AG08396 (cell line): ENCODE measurements at places on chromosomes 12 and 14.

DNA sequence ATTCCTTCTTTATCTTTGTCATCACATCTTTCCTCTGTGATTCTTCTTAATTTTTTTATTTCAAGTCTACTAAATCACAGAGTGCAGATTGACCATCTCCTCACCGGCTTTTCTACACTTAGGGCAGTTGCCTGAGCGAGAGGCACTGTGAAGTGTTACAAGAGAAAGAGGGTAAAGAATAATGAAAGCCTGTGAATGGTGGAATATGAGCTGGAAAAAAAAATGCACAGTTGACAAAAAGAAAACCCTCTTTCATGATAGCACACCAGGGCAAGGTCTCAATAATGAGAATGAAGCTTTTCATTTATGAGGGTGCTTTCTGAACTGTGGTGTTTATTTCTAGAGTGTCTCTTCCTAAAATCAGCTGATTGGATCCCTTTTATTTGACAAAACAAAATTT is 106.2 kb upstream of the PDE3A start:
- DNase-seq: no peak

- DNase-seq: no peak
These were observed 12.0 kb upstream of the PIP4K2C start for GRCh38 chr12:57579011-57579410.

DNA sequence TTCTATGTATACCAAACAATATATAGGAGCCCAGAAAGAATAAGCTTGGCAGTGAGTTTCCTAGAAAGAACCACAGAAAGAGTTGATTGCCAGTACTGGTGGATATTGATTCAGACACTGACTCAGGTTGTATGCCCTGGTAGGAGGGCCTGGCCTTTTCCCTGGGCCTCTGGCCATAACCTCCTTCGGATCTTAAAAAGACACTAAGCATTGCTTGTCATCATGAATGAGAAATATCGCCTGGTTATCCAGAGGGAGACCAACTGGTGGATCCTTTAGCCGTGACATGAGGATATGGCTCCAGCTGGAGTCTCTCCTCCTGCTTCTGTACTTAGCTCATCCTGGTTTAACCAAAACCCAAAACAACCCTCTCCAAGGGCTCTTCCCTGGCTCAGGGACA is 231.5 kb downstream of the MSRB3 start:
- no peak for DNase-seq

- DNase-seq: no peak
These were observed 23.5 kb downstream of the ATP5MC2 start for GRCh38 chr12:53652366-53652765.

DNA sequence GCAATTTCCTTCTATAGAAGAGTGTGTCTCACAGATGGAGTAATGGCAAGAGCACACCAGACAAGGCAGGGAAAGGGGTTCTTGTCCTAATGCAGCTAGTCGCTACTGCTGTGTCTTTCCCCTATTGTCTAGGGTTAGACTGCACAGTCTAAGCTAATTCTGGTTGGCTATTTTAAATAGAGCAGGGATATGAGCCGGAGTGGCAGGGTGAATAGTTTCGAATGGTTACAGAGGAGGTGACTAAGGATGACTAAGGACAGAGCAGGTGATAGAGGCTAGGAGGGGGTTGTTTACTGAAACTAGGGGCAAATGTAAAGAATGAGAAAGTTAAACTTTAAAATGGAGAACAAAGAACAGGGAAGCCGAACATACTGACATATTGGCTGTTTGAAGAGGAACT is 25.6 kb upstream of the CPNE8 start:
- DNase-seq: no peak

DNA sequence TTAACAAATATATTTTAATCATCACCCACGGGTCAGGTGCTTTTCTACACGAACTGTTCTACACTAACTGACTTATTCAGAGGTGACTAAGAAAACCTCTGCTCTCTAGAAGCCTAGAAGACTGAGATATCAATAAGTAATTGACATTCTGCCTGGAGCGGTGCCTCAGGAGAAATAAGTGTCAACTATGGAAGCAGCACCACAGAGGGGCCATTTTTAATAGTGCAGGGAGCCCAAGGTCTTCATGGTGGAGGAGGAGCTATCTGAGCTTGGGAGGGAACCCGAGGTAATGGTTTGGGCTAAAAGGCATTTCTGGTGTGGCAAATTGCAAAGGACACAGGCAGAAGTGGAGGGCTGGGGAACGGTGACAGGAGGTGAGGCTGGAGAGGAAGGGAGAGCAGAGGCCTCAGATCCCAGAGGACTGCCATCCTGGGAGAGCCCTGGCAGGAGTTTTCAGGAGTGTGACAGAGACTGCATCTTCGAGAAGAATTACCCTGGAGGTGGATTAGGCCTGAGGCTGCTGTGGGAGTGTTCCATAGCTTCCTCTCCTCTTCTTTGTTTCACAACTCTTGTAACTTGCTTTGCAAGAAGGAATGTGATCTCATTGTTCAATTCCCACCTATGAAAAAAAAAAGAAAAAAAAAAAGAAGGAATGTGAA is 123.1 kb downstream of the NPAS3 start:
- DNase-seq: no peak

DNA sequence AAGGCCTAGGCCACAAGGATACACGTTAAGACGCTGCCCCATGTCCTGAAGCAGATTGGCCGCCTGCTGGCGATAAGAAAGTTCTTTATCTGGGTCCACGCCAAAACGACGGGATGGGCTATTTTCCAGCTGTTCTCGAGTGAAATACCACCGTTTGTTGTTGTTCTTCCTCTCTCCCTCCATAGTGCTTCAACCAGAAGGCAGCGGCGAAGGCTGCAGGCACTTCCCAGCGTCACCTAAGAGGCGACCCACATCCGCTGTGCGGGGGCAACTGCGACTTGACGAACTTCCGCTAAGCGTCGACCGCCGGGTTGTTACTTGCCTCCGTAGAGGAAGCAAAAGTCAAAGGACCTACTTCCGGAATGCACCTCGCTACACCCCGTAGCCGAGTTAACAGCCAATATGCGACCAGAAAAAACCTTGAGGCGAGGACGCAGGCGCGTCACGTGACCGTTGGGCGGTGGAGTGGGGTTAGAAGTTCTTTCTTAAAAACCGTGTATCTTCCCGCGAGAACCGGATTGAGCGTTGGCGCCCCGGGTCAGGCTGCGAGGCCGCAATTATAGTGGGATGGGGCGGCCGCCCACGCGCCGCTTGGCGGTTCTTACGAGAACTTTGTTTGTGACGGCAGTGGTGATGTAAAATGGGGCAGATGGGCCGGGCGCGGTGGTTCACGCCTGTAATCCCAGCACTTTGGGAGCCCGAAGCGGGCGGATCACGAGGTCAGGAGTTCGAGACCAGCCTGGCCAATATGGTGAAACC is at the start of gene CCNT1:
Gene CCNT1 (minus strand): TSS at position 215 of the 759 bp plus-strand sequence. CDS start 32 bp downstream, at position 183.
- DNase-seq: peak; percentile 98

DNA sequence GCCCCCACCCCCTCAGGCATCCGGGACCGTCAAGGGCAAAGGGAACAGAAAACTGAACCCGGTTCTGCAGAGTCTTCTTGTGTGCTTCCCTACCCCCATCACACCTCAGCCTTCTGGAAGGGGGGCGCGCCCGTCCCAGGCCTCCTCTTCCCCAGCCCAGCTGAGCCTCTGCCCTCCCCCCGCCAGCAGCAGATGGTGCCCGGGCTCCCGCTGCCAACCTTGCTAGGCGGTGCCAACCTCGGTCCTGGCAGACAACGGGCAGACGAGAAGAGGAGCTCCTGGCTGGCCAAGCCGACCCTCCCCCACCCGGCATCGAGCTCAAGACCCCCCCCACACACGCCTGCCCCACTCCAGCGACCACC is 8.7 kb downstream of the STAC3 start:
- DNase-seq: no peak

DNA sequence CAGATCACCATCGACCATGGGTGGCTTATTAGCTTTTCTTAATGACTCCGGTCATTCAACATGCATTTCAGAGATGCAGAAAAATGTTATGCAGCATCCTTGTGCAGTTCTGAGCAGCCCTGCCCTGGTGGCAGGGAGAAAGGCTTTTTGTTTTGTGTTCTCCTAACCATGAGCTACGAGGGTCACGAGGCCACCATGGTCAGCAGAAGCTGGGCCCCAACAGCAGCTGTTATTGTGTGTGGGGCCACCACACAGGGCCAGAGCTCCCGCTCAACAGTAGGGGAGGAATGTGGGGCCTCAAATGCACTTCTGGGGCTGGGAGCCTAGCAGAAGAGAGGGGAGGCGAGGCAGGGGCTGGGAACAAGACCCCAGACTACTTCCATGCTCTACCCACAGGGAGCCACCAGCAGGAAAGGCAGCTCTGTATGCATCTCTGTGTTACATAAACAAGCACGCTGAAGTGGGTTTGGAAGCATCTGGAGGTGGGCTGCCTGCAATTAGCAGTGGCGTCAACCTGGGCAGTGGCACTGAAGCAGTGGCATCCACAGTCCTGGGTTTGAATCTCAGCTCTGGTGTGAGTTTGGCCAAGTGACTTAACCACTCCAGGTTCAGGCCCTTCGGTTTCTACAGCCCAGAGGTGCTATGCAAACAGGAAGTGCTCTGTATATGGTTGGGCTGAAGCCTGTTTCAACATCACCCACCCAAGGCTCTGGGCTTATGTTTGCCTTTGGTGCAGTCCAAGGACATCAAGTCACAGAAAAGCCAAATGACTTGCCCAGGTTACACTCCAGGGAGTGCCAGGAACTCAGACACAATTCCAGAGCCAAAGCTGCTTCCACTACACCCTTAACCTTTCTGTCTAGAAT is 16.3 kb downstream of the GLTP start:
- peak; percentile 56 for DNase-seq

DNA sequence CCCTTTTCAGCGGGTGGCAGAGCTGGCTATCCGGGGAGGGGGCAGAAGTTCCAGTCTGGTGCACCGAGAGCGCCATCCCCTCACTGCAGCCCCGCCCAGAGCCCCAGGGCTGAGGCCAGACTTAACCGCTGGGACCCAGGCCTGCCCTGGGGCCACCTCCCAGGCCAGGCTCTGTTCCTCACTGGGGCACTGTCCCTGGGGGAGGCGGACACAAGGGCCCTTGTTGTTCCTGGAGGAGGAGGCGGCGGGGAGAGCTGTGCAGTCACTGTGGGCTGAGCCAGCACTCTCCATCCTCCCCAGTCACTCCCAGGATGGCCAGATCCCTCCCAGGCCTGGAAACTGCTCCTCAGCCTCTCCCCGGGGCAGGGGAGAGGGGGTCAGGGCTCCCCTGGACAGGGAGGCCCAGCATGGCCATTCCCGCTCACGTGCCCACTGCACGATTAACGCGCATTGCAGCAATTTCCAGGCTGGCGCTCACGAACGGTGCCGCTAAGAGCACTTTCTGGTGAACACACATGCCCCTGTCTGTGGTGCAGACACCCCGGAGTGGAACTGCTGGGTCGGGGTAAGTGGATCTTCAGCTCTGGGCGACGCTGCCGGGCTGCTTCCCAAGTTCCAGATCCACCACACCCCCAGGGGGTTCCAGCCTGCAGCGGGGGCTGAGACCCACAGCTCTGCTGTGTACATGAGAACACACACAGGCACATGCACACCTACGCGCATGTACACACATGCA is 89.8 kb upstream of the SFSWAP start:
- DNase-seq: no peak

- DNase-seq: no peak
These were observed 19.6 kb upstream of the PWP1 start for GRCh38 chr12:107666009-107666408.

DNA sequence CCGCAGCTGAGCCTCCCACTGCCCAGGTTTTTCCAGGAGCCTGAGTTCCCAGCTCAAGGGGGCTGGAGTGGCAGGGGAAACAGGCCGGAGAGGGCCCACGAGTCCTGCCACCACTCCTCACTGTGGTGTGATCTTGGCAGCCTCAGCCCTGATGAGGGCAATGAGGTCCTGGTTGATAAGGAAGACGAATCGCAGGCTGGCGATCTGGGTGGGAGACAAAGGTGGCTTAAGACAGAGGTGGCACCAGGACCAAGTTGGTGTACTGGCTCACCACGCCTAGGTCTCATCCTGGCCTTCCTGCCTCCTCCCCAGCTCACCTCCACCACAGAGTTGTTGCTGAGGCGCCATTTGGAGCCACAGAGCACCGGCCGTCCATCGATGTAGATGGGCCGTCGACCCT is 9.4 kb downstream of the MCRS1 start:
- DNase-seq: no peak

GRCh38 chr14:96267336-96267735 is 11.3 kb downstream of the BDKRB1 start:
- DNase-seq: peak; percentile 66

DNA sequence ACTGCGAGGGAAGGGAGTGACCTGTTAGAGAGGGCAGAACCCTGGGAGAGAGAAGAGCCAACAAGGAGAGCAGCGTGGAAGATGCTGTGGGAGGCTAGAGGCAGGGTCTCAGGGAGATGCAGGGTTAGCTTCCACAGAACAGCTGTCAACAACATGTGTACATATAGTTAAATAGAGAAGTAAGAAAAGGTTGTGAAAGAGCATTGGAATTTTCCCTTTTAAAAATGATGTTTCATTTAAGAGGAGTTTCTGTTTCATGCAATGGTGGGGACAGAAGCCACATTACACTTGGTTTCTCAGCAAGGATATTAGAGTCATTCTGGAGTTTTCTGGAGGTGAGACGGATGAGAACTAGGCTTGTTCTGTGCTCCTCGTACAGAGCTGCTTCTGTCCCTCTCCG is 23.8 kb upstream of the TBC1D30 start:
- no peak for DNase-seq

DNA sequence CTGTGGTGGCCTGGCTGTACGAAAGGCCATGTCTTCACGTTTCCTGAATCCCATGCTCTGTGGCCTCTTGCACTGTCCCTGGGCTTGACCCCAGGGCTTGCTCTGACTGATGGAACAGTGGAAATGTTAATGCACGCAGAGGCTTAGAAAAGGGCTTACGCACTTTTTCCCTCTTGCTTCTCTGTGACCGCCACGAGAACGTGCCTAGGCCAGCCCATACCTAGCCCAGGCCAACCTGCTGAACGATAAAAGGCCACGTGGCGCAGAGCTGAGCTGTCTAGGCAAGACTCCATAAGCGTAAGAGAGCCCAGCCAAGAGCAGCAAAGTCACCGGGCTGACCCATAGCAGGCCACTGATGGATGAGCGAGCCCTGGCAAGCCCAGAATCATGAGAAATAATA is 18.3 kb downstream of the TTC7B start:
- no peak for DNase-seq

GRCh38 chr12:94435511-94435927 is 24.1 kb downstream of the CEP83 start:
- DNase-seq: no peak

GRCh38 chr14:65709576-65709975 is 297.0 kb downstream of the FUT8 start:
- peak; percentile 18 for DNase-seq

DNA sequence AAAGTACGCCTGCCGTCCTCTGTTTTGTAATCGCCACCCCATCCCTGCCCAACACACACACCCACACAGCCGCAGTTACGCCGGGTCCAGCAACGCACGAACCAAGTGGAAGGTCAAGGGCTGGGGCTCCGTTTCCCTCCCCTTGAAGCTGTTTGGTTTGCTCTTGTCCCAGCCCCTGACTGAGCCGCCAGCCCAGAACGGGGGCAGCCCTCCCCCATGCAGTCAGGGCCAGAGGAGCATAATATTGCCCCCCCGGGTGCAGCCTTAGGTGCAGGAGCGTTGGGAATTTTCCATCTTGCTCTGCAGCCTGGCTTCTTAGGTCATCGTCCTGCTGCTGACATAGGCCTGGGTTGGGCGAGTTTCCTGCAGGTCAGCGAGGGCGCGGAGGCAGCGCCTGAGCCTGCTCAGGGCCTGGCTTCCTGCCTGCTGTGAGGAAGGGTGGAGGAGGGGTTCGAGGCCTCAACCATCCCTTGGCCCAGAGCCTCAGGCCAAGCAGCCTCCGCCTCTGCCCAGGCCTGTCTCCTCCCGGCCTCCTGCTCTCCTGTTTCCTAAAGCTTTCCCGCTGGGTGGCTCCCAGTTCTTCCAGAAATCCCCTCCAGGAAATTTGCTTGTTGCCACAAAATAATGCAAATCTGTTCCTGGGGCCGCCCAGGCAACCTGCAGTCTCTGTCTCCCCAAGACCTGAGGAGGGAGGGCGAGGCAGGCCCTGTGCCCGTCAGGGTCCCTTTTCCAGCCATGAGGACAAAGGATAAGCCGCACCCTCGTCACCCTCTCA is 44.5 kb downstream of the PSMA6 start:
- peak; percentile 89 for DNase-seq
